ENCODE measurements at places on chromosomes 16 and 17. TPM values are rescaled to one million over a fixed set of nuclear protein-coding genes. Genes with fewer than 3 reads are reported as not detected.

The CSH2 gene
- not detected for total RNA-seq

The ENKD1 gene
- total RNA-seq, result 9.6 TPM

- H3K36me3 ChIP-seq, result no peaks in the 10 kb centered on the region
- DNase-seq, result no peak
- H3K27me3 ChIP-seq, result no peaks in the 10 kb centered on the region
- no peak overlapping the region for H3K4me3 ChIP-seq
- peaks cover 54% of the 10 kb centered on the region for H3K4me1 ChIP-seq
Observed at GRCh38 chr17:28045304-28045703, 2.8 kb downstream of the NLK start.

DNA sequence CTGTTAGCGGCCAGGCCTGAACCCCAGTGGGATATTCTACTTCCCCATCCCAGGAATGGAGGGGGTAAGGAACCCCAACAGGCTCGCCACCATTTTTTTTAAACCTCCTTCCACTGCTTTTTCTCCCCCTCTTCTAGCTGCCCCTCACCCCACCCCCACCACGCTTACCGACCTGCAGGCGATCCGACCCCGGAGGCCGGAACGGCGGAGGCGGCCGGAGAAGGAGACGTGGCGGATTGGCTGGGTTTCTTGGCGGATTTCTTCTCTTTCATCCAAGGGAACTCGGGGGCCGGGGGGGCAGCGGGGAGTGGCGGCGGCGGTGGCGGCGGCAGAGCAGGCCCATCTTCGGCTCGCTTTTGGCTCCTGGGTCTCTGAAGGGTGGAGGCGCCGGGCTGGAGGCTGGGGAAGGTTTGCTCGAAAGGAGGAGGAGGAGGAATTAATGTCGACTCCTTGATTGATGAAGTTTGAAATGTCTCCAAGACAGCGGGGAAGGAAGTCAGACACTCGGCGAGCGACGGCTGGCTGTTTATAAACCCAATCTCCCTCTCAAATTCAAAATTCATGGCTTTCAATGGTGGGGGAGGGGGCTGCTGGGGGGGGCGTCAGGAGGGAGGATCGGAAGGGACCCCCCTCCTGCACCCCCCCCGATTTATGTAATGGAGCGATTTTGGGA, 424 bp downstream of the HOXB2 start:
- no peak for DNase-seq
- peaks cover 2% of the 10 kb centered on the region for H3K4me1 ChIP-seq
- no peaks in the 10 kb centered on the region for H3K36me3 ChIP-seq
- H3K27me3 ChIP-seq, result peaks cover 84% of the 10 kb centered on the region

GRCh38 chr16:19113577-19114358, at the start of gene ITPRIPL2:
ITPRIPL2 (plus strand) TSS chr16:19113964; CDS start chr16:19114462, 498 bp downstream.
- H3K27me3 ChIP-seq, result no peaks in the 10 kb centered on the region
- peaks cover 52% of the 10 kb centered on the region for H3K4me1 ChIP-seq
- H3K27ac ChIP-seq, result peak within 1 kb of the TSS; percentile 89
- H3K4me3 ChIP-seq, result peak within 1 kb of the TSS; percentile 60
- DNase-seq, result peak; percentile 89
- peaks cover 5% of the 10 kb centered on the region for H3K36me3 ChIP-seq

GRCh38 chr17:76492123-76492988, 8.9 kb downstream of the RHBDF2 start:
- peak overlapping the region; percentile 88 for H3K27ac ChIP-seq
- peaks cover 11% of the 10 kb centered on the region for H3K36me3 ChIP-seq
- peaks cover 74% of the 10 kb centered on the region for H3K4me1 ChIP-seq
- H3K4me3 ChIP-seq, result no peak overlapping the region
- peak; percentile 90 for DNase-seq

DNA sequence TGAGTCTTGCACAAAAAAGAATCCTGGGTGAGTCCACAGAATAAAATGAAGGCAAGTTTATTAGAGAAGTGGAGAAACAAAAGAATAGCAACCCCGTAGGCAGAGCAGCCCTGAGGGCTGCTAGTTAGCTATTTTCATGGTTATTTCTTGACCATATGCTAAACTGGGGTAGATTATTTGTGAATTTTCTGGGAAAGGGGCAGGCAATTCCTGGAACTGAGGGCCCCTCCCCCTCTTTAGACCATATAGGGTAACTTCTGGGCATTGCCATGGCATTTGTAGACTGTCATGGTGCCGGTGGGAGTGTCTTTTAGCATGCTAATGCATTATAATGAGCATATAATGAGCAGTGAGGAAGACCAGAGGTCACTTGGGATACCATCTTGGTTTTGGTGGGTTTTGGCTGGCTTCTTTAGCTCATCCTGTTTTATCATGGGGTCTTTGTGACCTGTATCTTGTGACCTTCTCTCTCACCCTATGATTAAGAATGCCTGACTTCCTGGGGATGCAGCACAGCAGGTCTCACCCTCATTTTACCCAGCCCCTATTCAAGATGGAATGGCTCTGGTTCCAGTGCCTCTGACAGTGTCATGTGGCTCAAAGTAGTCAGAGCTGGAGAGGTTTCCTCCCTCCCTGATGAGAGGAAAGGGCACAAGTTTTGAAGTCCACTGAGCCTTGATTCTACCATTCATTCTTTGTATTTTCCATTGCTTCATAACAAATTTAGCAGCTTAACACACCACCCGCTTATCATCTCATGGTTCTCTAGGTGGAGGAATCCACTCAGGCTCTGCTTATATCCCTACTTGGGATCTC, 55.7 kb upstream of the LGALS9 start:
- H3K36me3 ChIP-seq, result no peaks in the 10 kb centered on the region
- peaks cover 54% of the 10 kb centered on the region for H3K4me1 ChIP-seq
- no peak overlapping the region for H3K4me3 ChIP-seq

DNA sequence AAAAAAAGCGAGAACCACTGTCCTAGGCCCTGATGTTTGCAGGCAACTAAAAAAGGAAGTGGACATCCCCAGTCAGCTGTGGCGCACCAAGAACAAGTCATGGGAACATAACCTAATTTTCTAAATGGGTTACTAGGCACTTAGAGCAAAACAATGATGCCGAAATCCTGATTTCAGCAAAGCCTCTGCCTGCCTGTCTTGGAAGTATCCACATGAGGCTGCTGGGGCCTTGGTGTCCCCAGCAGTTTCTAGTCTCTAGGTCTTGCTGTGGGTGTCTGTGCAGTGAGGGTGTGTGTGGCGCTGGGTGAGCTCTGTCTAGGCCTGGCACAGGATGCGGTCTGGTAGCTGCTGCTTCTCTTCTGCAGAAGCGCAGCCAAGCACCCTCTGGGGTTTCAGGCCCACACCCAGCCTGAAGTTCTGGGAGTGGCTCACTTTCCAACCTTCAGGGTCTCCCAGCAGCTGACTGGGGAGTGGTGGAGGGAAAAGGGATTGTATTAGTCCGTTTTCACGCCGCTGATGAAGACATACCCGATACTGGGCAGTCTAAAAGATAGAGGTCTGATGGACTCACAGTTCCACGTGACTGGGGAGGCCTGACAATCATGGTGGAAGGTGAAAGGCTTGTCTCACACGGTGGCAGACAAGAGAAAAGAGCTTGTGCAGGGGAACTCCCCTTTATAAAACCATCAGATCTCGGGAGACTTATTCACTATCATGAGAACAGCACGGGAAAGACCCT, 21.1 kb downstream of the STH start:
- H3K4me1 ChIP-seq, result peaks cover 6% of the 10 kb centered on the region
- H3K27ac ChIP-seq, result peak overlapping the region; percentile 70
- H3K36me3 ChIP-seq, result no peaks in the 10 kb centered on the region
- no peak overlapping the region for H3K4me3 ChIP-seq

DNA sequence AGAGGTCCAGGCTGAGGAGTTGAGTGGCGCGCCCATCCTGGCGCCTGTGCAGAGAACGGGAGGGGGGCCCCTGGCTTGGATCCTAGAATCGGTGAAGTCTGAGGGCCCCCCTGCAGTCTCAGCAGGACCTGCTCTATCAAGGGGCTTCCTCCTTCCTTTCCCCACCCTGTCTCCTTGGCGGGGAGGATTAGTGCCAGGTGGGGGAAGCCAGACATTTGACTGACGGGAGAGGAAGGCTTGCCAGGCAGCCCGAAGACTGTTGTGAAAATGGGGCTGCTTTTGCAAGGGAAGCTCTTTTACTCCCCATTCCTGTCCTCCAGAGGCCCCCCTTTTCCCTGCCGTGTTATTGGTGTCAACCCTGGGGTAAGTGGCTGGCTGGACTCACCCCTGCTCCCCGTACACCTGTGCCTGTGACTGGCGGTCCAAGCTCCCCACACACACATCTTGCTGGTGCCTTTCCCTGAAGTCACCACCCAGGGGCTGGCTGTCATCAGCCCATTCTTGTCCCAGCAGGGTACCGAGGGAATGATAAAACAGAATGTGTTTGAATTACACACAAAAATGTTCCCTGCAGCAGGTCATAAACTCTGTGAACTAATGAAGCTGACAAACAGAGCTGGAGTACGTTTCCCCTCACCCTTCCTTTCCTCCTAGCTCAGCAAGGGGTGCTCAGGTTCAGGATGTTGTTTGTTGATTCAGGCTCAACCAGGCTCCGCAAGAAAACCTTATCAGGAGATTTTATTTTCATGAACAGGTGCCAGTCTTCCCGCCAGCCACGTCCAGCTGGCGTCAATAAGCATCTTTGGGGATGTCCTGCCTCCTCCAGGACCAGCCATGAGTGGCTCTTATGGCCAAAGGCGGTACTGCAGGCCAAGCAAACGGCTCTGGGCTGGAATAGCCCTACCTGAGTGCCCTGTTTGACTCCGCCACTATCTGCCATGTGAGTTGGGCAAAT, 4.4 kb upstream of the ARMC7 start:
- H3K36me3 ChIP-seq, result peaks cover 4% of the 10 kb centered on the region
- no peak for DNase-seq
- H3K27ac ChIP-seq, result no peak overlapping the region

- DNase-seq, result no peak
- H3K36me3 ChIP-seq, result no peaks in the 10 kb centered on the region
- H3K4me1 ChIP-seq, result peaks cover 38% of the 10 kb centered on the region
- no peak overlapping the region for H3K4me3 ChIP-seq
- H3K27me3 ChIP-seq, result no peaks in the 10 kb centered on the region
Observed at GRCh38 chr16:4340443-4340842, 10.7 kb downstream of the PAM16 start.

- no peak overlapping the region for H3K27ac ChIP-seq
- H3K4me3 ChIP-seq, result no peak overlapping the region
- DNase-seq, result no peak
- H3K27me3 ChIP-seq, result no peaks in the 10 kb centered on the region
Observed at GRCh38 chr16:22307838-22308237, 10.6 kb downstream of the POLR3E start.

DNA sequence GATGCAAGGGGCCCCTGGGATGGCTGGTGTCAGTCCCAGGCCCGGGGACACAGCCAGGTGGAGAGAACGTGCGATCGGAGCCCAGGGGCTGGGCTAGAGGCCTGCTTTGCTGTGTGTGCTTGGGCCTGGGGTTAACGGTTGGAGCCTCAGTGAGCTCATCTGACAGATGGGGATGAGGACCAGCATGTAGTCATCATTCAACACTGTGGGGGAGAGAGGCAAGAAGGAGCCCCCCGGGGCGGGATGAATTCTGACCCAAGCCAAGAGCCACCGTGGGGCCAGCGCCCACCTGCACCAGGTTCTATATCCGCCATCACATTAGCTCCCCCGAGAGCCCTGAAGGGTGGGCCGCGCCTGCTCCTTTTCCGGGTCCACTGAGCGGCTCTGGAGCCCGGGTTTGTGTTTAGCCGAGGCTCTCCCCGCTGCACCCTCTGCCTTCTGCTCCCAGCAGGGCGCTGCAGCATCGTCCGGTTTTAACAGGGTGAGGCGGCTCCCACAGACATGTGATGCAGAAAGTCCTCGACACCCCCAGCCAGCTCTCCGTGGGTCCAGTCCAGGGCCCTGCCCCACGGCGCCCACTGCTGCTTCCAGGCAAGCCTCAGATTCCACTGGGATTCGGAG, 365.7 kb downstream of the SEC14L1 start:
- peaks cover 11% of the 10 kb centered on the region for H3K36me3 ChIP-seq
- H3K4me3 ChIP-seq, result no peak overlapping the region
- H3K4me1 ChIP-seq, result no peaks in the 10 kb centered on the region
- H3K27ac ChIP-seq, result no peak overlapping the region
- peak; percentile 54 for DNase-seq

- H3K4me1 ChIP-seq, result no peaks in the 10 kb centered on the region
- no peaks in the 10 kb centered on the region for H3K27me3 ChIP-seq
- H3K4me3 ChIP-seq, result no peak overlapping the region
- no peak overlapping the region for H3K27ac ChIP-seq
- H3K36me3 ChIP-seq, result no peaks in the 10 kb centered on the region
- no peak for DNase-seq
Observed at GRCh38 chr17:72249441-72249840, 128.6 kb downstream of the SOX9 start.

- no peaks in the 10 kb centered on the region for H3K4me1 ChIP-seq
- no peaks in the 10 kb centered on the region for H3K36me3 ChIP-seq
- no peaks in the 10 kb centered on the region for H3K27me3 ChIP-seq
Observed at GRCh38 chr16:59385959-59386358, 651.8 kb upstream of the GOT2 start.

- DNase-seq, result peak; percentile 89
- no peaks in the 10 kb centered on the region for H3K36me3 ChIP-seq
- peak overlapping the region; percentile 27 for H3K4me3 ChIP-seq
- H3K27me3 ChIP-seq, result no peaks in the 10 kb centered on the region
- H3K27ac ChIP-seq, result peak overlapping the region; percentile 83
Observed at GRCh38 chr17:35540589-35541404, 3.3 kb upstream of the SLFN12L start.

DNA sequence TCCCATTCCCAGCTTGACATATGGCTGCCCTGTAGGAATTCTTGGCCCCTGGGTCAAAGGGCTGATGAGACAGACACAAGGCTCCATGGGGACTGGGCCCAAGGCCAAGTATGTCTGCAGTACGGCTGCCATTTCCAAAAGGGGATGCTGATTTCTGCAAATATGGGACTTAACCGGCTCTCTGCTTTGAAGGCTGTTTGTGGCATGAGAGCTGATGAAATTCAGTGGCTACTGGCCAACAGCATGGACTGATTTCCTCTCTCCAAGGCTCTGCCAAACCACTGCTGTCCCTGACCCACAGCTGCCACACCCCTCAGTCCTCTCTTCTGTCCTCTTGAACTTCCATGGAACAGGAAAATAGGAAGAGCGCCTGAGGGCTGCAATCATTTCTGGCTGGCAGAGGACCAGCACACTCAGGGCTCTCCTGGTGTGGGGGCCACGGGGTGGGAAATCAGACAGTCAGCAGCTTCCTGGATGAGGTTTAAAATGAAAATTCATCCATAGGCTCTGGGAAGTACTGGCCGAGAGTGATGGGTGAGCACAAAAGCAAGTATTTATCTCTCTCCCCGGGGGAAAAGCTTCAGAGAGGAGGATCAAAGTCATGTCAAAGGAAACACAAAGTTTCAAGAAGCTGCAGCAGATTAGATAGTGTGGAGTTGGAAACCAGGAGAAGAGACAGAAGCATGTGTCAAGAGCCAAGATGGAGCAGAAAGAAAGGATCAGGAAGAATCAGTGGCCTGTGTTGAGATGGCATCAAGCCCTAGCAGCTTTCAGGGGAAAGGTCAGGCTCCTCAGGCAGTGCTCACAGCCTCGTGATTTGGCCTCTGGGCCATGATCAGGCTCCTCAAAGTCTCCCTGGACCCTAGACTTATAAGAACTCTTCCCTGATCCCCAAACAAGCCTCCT, 64.1 kb upstream of the SREBF1 start:
- H3K27me3 ChIP-seq, result no peaks in the 10 kb centered on the region
- H3K27ac ChIP-seq, result peak overlapping the region; percentile 63
- peak; percentile 83 for DNase-seq
- peaks cover 3% of the 10 kb centered on the region for H3K36me3 ChIP-seq
- peaks cover 57% of the 10 kb centered on the region for H3K4me1 ChIP-seq

Data from spleen (tissue), 13 donors.